ENCODE measurements at places on chromosomes 2 and 18. TPM values are rescaled to one million over a fixed set of nuclear protein-coding genes. Genes with fewer than 3 reads are reported as not detected.

AQP12A gene
- not detected for total RNA-seq

GPR17 gene
- total RNA-seq, result not detected

CD8A gene
- not detected for total RNA-seq

SLC9A4 gene
- not detected for total RNA-seq

ARHGAP15 gene
- total RNA-seq, result not detected

STPG4 gene
- total RNA-seq, result 0.32 TPM

FAM110C gene
- under 0.01 TPM for total RNA-seq

XDH gene
- not detected for total RNA-seq

HOXD3 gene
- 2.4 TPM for total RNA-seq

TM4SF20 gene
- not detected for total RNA-seq

HOXD1 gene
- not detected for total RNA-seq

CAVIN2 gene
- total RNA-seq, result 6.2 TPM

MBOAT2 gene
- total RNA-seq, result 65.9 TPM

CCDC68 gene
- total RNA-seq, result 5.0 TPM

HOXD4 gene
- total RNA-seq, result 0.30 TPM

RAB6C gene
- not detected for total RNA-seq

SPP2 gene
- not detected for total RNA-seq

SCN7A gene
- 0.23 TPM for total RNA-seq

PLEK gene
- under 0.01 TPM for total RNA-seq

RTKN gene
- total RNA-seq, result 17.6 TPM

FMNL2 gene
- total RNA-seq, result 20.5 TPM

GALNT3 gene
- total RNA-seq, result 5.4 TPM

PIEZO2 gene
- 1.1 TPM for total RNA-seq

SPATA3 gene
- total RNA-seq, result not detected

ARHGAP28 gene
- total RNA-seq, result 0.30 TPM

PCARE gene
- total RNA-seq, result not detected

MERTK gene
- 0.46 TPM for total RNA-seq
